ENCODE measurements at places on chromosomes 11 and 22. TPM values are rescaled to one million over a fixed set of nuclear protein-coding genes. Genes with fewer than 3 reads are reported as not detected.

The PHOX2A gene
- total RNA-seq: not detected

The AIFM3 gene
- total RNA-seq: 1.0 TPM

GRCh38 chr22:23504516-23504915, 75.6 kb downstream of the IGLL1 start:
- DNase-seq: no peak
- no peak overlapping the region for H3K27ac ChIP-seq
- H3K27me3 ChIP-seq: no peaks in the 10 kb centered on the region
- H3K4me3 ChIP-seq: no peak overlapping the region

GRCh38 chr11:125943661-125944349, 2.0 kb upstream of the VSIG10L2 start:
- H3K27ac ChIP-seq: no peak overlapping the region
- peaks cover 5% of the 10 kb centered on the region for H3K4me1 ChIP-seq
- no peak for DNase-seq
- no peak overlapping the region for H3K4me3 ChIP-seq
- H3K36me3 ChIP-seq: no peaks in the 10 kb centered on the region

DNA sequence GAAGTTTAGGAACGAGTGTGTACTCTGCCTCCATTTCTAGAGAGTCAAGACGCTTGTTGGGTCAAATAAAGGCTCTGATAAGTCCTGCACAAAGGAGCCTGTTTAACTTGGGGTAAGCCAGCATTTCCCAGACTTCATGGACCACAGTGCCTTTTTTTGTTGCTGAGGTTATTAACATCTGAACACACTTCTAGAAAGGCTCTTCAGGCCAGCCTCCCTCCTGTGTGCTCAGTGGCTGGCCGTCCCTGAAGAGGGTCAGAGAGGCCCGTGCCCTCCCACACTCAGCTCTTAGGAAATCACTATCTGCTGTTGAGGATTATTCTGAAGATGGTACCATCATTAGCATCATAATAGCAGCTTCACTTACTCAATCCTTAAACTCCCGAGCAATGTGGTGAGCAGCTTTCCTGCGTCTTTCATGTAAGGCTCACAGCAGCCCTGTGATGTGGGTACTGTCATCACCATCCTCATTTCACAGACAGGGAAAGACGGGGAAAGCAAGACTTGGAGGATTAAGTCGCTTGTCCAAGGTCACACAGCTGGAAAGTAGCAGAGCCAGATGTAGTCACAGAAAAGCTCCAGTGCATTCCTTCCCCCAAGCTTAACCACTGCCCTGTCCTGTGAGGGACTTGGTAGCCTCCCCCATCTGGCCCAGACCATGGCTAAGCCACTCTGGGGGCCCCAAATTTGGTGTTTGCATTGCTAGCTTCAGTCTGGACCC, 71.3 kb downstream of the TSPAN18 start:
- H3K4me3 ChIP-seq: no peak overlapping the region
- H3K4me1 ChIP-seq: no peaks in the 10 kb centered on the region
- DNase-seq: no peak
- H3K27me3 ChIP-seq: no peaks in the 10 kb centered on the region

DNA sequence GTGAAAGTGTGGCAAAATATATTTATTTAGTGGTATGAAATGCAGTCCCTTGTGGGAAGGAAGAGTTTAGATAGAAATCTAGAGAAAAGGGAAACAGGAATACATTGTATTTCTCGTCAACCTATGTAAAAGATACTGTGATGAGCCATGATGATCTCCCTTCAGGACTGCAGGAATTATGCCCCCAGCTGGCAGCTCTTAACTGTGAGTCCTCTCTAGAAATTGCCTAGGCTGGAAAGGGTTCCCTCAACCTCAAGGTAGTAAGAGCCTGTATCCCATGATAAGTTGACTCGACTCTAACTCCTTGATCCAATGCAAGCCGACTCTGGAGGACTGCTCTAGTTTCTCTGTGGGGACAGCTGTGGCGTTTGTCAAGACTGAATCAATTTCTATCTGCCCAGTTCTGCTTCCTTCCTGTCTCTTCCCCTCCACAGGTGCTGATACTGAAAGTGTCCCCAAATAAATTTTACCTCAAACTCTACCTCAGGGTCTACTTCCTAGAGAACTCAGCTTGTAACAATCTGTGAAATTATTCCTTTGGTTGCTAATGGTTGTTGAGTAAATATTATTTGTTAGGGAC, 897.3 kb downstream of the METTL15 start:
- H3K4me1 ChIP-seq: no peaks in the 10 kb centered on the region
- no peaks in the 10 kb centered on the region for H3K27me3 ChIP-seq
- H3K27ac ChIP-seq: no peak overlapping the region
- no peak overlapping the region for H3K4me3 ChIP-seq
- no peaks in the 10 kb centered on the region for H3K36me3 ChIP-seq
- DNase-seq: no peak

Data from CD4-positive, alpha-beta memory T cell (primary cell).